ENCODE measurements at places on chromosomes 16 and 17. TPM values are rescaled to one million over a fixed set of nuclear protein-coding genes. Genes with fewer than 3 reads are reported as not detected.

Gene DOC2B
- 4.8 TPM for total RNA-seq

Gene MMP25
- total RNA-seq = 0.51 TPM

Gene CHD9NB
- 20.0 TPM for total RNA-seq

Gene TEKT1
- not detected for total RNA-seq

Gene TNFRSF13B
- total RNA-seq = 3.8 TPM

Gene CTRL
- 1.2 TPM for total RNA-seq

Gene C1QL1
- total RNA-seq = not detected

Gene AP1G1
- 153 TPM for total RNA-seq

Gene QRICH2
- 2.8 TPM for total RNA-seq

Gene KREMEN2
- total RNA-seq = 3.9 TPM

Gene NPIPB13
- total RNA-seq = 4.8 TPM

Gene ITGAL
- 0.47 TPM for total RNA-seq

Gene AKAP1
- 50.4 TPM for total RNA-seq

Gene PDILT
- not detected for total RNA-seq

Gene CCL17
- not detected for total RNA-seq

Gene CD300LB
- not detected for total RNA-seq

Gene C17orf50
- total RNA-seq = not detected

Gene TMC7
- total RNA-seq = 0.52 TPM

Gene PDPK1
- 49.8 TPM for total RNA-seq

Gene ZMYND15
- 2.8 TPM for total RNA-seq

Data from suprapubic skin (tissue), 4 donors.